ENCODE measurements at places on chromosomes 5 and 9. TPM values are rescaled to one million over a fixed set of nuclear protein-coding genes. Genes with fewer than 3 reads are reported as not detected.
A peak's percentile ranks its signal among the peaks of the same experiment; 100 is the strongest.

DNA sequence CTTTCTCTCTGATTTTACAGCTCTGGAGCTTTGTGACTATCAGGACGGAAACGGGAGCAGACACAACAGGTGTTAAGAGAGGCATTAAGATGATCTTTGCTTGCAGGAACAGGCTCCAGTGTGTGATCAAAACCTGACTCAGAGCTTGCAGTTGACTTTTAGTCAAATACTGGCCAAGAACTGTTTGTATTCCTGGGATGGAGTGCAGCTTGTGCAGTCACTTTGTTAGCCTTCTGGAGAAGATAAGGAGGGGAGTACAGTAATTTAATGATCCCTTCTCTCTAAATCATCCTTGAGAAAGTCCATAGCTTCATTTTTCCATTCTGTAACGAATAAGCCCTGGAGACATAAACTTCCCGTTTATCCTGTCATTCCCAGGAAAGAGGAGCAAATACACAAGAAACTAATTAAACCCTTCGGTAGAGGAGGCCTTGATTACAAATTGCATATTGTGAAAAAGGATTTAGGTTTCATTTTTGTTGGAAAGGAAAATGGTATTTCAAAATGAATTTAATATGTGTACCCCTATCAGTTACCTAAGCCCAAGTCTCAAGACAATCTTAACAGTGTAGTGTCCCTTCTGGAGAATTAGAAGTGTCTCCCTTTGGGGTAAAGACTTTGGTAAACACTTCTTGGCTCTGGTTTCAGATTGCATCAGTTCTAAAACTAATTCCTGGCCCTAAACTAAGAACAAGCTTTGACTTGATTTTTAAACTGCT, 3.1 kb upstream of the STOM start:
- H3K4me3 ChIP-seq: no peak overlapping the region
- DNase-seq: no peak
- H3K36me3 ChIP-seq: peaks cover 10% of the 10 kb centered on the region
- no peaks in the 10 kb centered on the region for H3K27me3 ChIP-seq
- no peak overlapping the region for H3K27ac ChIP-seq

DNA sequence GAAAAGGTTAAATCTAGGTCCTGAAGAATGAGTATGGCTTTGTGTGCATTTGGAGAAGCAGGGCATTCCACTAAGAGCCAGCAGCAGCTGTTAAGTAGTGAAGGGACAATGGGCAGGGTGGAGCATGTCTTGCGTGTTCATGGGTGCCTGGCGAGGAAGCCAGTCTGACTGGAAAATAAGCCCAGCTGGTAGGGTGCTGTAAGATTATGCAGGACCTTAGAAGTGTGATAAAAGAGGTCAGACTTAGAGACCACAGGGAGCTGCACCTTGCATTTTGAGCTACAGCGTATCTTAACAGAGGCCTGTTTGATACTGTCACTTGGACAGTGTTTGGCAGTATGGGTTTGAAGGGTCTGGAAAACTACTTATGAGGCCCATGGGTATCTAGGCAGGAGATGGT, 131.7 kb upstream of the ELL2 start:
- peaks cover under 1% of the 10 kb centered on the region for H3K27me3 ChIP-seq
- H3K27ac ChIP-seq: no peak overlapping the region
- peaks cover 2% of the 10 kb centered on the region for H3K4me1 ChIP-seq
- DNase-seq: no peak
- H3K36me3 ChIP-seq: no peaks in the 10 kb centered on the region

DNA sequence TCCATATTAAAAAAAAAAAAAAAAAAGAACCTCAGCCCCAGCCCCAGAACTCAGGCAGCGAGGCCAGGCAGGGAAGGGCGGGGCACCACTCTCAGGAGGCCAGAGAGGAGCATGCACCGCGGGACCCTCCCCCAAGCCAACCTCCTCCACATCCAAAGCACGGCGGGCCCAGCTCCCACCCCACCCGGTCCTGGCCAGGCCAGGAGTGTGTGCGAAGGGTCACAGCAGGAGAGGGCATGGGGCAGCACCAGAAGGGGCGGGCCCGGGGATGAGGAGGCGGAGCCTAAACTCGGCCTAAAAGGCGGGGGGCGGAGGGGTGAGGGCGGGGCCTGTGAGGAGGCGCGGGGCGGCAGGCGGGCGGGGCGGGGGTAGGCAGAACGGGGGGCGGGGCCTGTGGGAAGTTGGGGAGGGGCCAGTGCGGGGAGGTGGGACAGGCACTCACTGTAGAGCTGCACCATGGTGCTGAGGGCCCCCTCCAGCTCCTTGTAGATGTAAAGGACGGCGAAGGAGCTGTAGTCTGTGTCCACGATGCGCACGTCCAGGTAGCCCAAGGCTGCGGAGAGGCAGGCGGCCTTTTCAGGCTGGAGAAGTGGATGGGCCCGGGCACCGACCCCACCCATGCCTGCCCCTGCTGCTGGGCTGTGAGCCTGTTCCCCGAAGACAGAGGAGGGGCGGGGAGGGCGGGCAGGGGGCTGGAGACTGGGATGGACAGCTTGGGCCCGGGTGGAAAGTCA, 1.2 kb downstream of the LCN15 start:
- H3K4me3 ChIP-seq: no peak overlapping the region
- no peak overlapping the region for H3K27ac ChIP-seq
- peak; percentile 44 for DNase-seq
- no peaks in the 10 kb centered on the region for H3K36me3 ChIP-seq
- peaks cover 14% of the 10 kb centered on the region for H3K4me1 ChIP-seq
- H3K27me3 ChIP-seq: peaks cover 34% of the 10 kb centered on the region

- no peaks in the 10 kb centered on the region for H3K27me3 ChIP-seq
- peaks cover 34% of the 10 kb centered on the region for H3K4me1 ChIP-seq
- DNase-seq: no peak
- no peak overlapping the region for H3K27ac ChIP-seq
Observed at GRCh38 chr5:127014573-127014972, 15.8 kb downstream of the MARCHF3 start.

SLC6A19 gene
- not detected for total RNA-seq

TRPM3 gene
- not detected for total RNA-seq

ROPN1L gene
- not detected for total RNA-seq

SLC36A1 gene
- 5.5 TPM for total RNA-seq

DNA sequence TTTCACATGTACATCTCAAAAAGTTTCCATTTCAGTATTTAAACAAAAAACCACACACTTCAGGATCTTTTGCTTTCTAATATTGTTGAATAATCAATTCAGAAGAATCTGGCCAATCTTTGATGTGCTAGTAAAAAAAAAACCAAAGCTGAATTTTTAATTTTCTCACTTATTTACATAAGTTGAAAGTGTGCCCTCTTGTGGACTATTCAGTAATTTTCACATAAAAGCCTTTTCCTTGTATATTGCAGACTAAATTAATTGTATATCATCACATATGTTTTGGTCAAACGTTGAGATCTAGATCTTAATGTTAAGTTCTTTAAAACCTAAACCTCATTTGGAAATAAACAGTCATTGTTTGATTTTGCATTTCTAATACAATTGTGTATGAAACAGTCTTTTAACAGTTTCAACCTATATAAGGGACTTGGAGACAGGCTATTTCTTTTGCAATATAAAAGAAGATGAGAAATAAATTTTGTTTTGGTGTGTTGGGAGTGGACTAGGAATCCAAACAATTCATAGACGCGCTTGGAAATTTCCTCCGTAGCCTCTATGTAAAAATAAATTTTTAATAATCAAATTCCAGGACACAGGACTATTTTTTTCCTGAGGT, 68.1 kb downstream of the NIPBL start:
- H3K36me3 ChIP-seq: no peaks in the 10 kb centered on the region
- H3K4me1 ChIP-seq: peaks cover 44% of the 10 kb centered on the region
- no peaks in the 10 kb centered on the region for H3K27me3 ChIP-seq
- H3K27ac ChIP-seq: no peak overlapping the region
- DNase-seq: no peak
- H3K4me3 ChIP-seq: no peak overlapping the region

DNA sequence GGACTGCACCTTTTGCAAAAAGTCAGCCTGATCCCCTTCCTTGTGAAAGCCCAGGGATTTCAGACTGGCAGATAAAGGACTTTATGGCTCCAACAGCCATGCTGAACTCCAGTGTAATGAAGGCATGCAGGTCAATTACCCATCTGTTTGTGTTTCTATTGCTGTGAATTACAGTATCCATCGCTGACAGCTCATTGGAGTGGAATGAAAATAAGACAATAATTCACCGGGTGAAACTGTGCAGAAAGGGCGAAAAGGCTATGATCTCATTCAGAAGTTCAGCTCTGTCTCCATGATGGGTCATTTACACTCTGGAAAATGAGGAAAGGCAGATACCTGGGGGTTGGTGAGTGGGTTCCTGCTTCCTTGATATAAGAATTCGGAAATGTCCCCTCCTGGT, 148.0 kb downstream of the BRINP1 start:
- no peak overlapping the region for H3K27ac ChIP-seq
- H3K27me3 ChIP-seq: no peaks in the 10 kb centered on the region
- no peaks in the 10 kb centered on the region for H3K36me3 ChIP-seq
- no peaks in the 10 kb centered on the region for H3K4me1 ChIP-seq
- no peak overlapping the region for H3K4me3 ChIP-seq
- no peak for DNase-seq

GRCh38 chr5:124825983-124826337, 79.5 kb upstream of the ZNF608 start:
- no peaks in the 10 kb centered on the region for H3K4me1 ChIP-seq
- DNase-seq: no peak
- H3K27ac ChIP-seq: no peak overlapping the region
- no peak overlapping the region for H3K4me3 ChIP-seq

- no peak for DNase-seq
- H3K27me3 ChIP-seq: peaks cover 8% of the 10 kb centered on the region
- no peak overlapping the region for H3K27ac ChIP-seq
- no peaks in the 10 kb centered on the region for H3K36me3 ChIP-seq
- peaks cover 1% of the 10 kb centered on the region for H3K4me1 ChIP-seq
- no peak overlapping the region for H3K4me3 ChIP-seq
Observed at GRCh38 chr9:108775901-108776306, 79.9 kb downstream of the ACTL7B start.

EGFL7 gene
- total RNA-seq: 0.94 TPM

UAP1L1 gene
- total RNA-seq: 22.9 TPM

SAXO1 gene
- not detected for total RNA-seq

GRCh38 chr5:17037751-17038150, 101.7 kb upstream of the MYO10 start:
- H3K27ac ChIP-seq: no peak overlapping the region
- no peaks in the 10 kb centered on the region for H3K36me3 ChIP-seq
- H3K4me3 ChIP-seq: no peak overlapping the region
- no peak for DNase-seq
- H3K27me3 ChIP-seq: no peaks in the 10 kb centered on the region

NUTM2G gene
- not detected for total RNA-seq

PCDHA11 gene
- not detected for total RNA-seq

ADGRV1 gene
- not detected for total RNA-seq

- no peaks in the 10 kb centered on the region for H3K36me3 ChIP-seq
- H3K4me1 ChIP-seq: no peaks in the 10 kb centered on the region
- no peaks in the 10 kb centered on the region for H3K27me3 ChIP-seq
- no peak for DNase-seq
Observed at GRCh38 chr5:16437977-16438376, 27.6 kb downstream of the ZNF622 start.

DNA sequence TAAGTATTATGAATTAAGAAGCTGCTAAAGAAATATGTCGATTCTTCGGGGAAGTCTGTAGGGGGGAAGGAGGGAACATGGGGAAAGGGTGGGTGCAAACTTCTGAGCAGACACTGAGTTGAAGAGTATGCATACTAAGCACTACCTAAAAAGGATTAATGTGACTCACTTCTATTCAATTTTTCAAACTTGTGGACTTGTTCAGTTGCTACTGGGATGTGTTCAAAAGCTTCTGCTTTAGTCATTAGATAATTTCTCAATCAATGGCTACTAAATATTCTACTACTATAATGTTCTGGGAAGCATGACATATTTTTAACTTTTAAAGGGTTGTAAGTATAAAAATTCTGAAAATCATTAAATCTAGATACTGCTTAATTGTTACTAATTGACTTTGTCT, 109.7 kb upstream of the FER start:
- no peak overlapping the region for H3K4me3 ChIP-seq
- no peak for DNase-seq
- no peak overlapping the region for H3K27ac ChIP-seq
- peaks cover 8% of the 10 kb centered on the region for H3K4me1 ChIP-seq
- H3K36me3 ChIP-seq: no peaks in the 10 kb centered on the region
- peaks cover 16% of the 10 kb centered on the region for H3K27me3 ChIP-seq

PCA3 gene
- total RNA-seq: not detected

All from activated naive CD8-positive, alpha-beta T cell treated with anti-CD3 and anti-CD28 coated beads for 36 hours (primary cell).